ENCODE measurements at places on chromosomes 11 and 22.

DNA sequence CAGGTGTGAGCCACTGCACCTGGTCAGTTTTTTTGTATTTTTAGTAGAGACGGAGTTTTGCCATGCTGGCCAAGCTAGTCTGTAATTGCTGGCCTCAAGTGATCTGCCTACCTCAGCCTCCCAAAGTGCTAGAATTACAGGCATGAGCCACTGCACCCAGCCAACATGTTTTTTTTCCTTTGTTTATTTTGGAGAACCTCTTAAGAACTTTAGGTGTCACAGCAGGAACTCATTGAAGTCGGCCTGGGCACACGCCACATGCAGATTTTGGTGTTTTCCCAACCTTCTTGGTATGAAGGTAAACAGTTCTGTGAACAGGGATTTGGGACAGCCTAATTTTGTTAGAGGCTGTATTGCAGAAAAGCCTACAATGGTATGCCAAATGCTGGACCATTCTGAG lies 9.4 kb downstream of the DIXDC1 start:
- no peak for DNase-seq

DNA sequence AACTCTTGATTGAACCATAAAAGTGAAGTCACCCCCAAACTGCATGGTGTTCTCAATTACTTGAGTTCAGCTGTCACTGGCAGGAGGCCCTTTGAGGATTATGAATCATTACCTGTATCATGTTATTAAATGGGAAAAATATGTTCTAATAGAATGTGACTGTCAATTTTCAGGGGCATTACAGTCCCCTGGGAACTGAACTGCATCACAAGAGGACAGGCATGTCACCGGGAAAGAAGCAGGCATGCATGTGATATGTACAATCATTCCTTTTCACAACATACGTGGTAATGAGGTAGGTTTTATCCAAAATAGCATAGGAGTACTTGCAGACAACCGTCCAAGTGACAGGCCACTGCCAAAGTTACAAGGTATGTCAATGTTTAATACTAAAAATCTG lies 165.8 kb downstream of the MAML2 start:
- DNase-seq: no peak

DNA sequence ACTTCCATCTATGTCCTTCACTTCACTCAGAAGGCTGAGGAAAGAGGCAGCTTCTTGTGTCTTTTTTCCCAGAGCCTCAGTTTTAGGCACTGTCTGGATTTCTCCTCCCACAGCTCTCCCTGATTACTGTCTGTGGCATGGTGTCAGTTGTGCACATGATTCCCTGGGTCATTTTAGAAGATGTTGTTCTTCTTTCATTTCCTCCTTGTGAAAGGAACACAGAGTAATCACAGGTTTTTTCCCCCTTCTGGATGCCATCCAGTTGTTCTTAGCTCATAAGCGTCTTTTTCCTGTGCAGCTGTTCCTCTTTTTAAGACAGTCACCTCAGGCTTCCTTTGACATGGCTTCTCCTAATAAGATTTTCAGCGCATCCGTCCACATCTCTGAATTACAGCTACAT lies 212.2 kb downstream of the FAM181B start:
- DNase-seq: peak; percentile 16

- no peak for DNase-seq
These were observed 83.0 kb downstream of the ABTB2 start for GRCh38 chr11:34274712-34275398.

GRCh38 chr11:130308059-130308458 lies 6.7 kb downstream of the ZBTB44 start:
- no peak for DNase-seq

GRCh38 chr11:33064033-33064825 lies 24.9 kb downstream of the TCP11L1 start:
- peak; percentile 7 for DNase-seq

- DNase-seq: peak; percentile 57
These were observed 16.9 kb downstream of the TSPAN4 start for GRCh38 chr11:859394-860131.

DNA sequence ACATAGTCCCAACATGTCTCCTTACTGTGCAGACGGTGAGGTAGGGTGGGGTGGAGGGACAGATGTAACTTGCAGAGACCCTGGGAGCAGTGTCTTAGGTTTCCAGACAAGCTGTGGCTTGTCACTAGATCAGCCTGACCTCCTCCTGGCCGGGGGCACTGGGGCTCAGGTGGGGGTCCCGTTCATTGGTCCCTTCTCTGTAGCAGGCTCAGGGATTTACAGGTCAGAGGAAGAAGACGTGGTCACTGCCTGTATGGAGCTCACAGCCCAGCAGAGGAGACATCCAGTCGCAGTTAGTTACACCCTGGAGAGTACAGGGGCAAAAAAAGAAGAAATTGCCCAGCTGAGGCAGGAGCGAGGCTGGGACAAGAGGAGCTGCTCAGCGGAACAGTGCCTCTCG lies 22.0 kb upstream of the TUB start:
- DNase-seq: no peak

All from C1 segment of cervical spinal cord (tissue), 14 donors.